ENCODE measurements at places on chromosomes 1 and 21.
A peak's percentile ranks its signal among the peaks of the same experiment; 100 is the strongest.

GRCh38 chr1:229815961-229816360, 189.9 kb downstream of the URB2 start:
- H3K27me3 ChIP-seq: peaks cover 4% of the 10 kb centered on the region
- no peak overlapping the region for H3K4me3 ChIP-seq
- H3K4me1 ChIP-seq: no peaks in the 10 kb centered on the region
- H3K36me3 ChIP-seq: no peaks in the 10 kb centered on the region
- no peak overlapping the region for H3K27ac ChIP-seq

DNA sequence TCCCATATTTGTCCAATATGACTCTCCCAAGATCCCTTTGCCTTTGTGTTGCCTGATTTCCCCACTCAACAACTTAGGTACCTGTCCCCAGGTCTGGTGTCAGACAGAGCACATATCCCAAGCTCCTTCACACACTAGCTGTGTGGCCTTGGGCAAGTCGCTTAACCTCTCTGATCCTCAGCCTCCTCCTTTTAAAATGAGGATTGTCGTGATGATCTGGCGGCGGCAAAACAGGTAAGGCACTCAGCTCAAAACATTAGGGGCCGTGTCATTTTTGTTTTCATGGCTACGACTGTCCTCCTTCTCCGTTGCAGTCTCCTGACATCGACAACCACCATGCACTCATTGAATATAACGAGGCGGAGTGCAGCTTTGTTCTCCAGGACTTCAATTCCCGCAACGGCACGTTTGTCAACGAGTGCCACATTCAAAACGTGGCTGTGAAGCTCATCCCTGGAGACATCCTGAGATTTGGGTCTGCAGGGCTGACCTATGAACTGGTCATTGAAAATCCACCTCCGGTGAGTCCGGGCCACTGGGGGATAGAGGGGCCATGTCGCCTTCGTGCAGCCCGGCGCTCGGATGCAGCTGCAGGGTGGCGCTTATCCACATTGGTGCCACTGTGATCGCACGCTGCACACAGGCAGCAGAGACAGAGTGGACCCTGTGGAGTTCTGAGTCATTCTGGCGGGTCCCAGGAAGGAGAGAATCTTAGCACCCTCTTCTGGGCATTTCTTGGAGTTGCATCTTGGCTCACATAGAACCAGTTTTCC, 25.2 kb downstream of the FHAD1 start:
- no peaks in the 10 kb centered on the region for H3K4me1 ChIP-seq
- H3K27ac ChIP-seq: no peak overlapping the region
- no peak overlapping the region for H3K4me3 ChIP-seq
- DNase-seq: peak; percentile 85
- H3K27me3 ChIP-seq: no peaks in the 10 kb centered on the region

DNA sequence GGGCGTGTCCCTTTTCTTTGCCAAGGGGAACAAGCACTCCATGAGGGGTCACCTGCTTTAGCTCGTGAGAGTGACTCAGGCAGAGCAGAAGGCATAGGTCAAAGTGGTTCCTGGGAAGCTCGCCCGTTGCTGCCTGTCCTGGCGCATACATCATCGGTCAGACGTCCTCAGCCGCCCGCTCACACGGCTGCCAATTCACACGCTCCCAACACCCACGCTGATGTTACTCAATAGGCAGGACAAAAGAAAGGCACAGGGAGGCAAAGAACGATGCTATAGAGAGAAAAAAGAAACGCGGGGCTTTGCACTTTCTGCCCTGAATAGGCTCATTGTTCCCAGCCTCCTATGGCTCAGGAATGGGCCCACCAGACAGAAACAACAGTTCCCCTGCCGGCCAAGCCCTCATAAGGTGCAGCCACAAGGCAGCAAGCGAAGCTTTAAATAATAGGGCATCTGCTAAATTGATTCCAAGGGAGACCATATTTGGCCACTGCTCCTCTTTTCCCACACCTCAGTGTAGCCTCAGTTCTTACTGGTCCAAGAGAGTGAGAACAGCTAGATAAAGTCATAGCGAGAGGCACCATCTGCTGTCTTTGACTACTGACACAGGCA, 38.7 kb downstream of the VTCN1 start:
- no peak overlapping the region for H3K4me3 ChIP-seq
- no peak for DNase-seq
- H3K27ac ChIP-seq: no peak overlapping the region

GRCh38 chr1:61640531-61641530, 84.1 kb downstream of the TM2D1 start:
- no peaks in the 10 kb centered on the region for H3K36me3 ChIP-seq
- peak overlapping the region; percentile 49 for H3K27ac ChIP-seq
- H3K4me1 ChIP-seq: peaks cover 31% of the 10 kb centered on the region
- DNase-seq: peak; percentile 81

DNA sequence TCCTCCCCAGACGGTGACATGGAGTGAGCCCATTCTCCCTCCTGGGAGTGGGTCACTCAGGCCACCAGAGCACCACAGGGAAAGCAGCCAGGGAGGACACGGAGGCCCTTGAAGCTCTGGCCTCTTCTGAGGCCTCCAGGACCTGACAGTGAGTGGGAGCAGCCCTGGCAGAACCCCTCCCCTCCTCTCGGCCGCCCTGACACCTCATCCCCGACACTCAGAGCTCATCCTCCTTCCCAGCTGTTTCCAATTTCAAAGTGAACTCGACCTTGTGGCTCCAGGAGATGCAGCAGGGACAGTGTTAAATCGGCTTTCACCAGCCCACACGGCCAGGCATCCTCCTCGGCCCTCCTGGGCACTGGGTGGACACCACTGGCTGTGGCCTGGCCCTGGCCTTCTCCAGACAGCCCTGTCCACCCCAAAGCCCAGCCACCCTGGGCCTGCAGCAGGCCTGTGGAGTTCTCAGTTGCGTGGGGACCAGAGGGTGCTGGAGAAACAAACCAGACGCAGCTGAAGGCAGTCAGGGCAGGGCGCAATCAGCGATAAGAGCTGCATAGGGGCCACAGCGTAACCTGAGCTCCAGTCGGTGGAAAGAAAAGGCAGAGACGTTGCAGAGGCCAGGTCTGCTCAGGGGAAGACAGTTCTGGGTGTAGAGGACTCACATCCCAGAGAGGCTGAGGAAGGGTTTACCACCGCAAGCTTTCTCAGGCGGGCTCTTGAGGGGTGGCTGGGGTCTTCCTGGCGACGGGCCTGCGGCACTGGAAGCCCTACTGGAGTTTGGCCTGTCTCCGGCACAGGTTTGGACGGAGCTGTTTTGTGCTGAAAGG, 27.1 kb downstream of the FTCD start:
- no peak for DNase-seq
- no peak overlapping the region for H3K27ac ChIP-seq
- no peaks in the 10 kb centered on the region for H3K4me1 ChIP-seq
- H3K36me3 ChIP-seq: no peaks in the 10 kb centered on the region
- H3K4me3 ChIP-seq: no peak overlapping the region

DNA sequence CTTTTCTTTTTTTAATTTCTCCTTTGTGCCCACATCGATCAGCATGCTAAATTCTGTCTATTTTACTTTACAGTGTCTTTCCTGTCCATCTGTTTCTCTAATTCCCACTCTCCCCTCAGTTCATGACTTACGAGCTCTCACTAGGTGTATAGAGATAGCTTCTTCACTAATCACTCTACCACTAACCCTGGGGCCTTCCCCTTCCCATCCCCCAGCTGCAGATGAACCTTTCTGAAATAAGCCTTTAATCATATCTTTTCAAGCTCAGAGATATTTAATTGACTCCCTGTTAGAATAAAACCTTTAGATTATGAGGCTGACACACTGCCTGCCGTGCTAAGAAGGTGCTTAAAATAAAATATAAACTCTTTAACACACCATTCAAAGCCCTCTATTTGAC, 66.3 kb upstream of the BMP8A start:
- H3K36me3 ChIP-seq: peaks cover 71% of the 10 kb centered on the region
- H3K27ac ChIP-seq: peak overlapping the region; percentile 40
- H3K4me1 ChIP-seq: no peaks in the 10 kb centered on the region
- H3K4me3 ChIP-seq: no peak overlapping the region
- H3K27me3 ChIP-seq: no peaks in the 10 kb centered on the region

GRCh38 chr1:205451202-205451601, 4.6 kb downstream of the BLACAT1 start:
- no peak for DNase-seq
- no peak overlapping the region for H3K27ac ChIP-seq
- no peaks in the 10 kb centered on the region for H3K36me3 ChIP-seq
- H3K4me3 ChIP-seq: no peak overlapping the region

DNA sequence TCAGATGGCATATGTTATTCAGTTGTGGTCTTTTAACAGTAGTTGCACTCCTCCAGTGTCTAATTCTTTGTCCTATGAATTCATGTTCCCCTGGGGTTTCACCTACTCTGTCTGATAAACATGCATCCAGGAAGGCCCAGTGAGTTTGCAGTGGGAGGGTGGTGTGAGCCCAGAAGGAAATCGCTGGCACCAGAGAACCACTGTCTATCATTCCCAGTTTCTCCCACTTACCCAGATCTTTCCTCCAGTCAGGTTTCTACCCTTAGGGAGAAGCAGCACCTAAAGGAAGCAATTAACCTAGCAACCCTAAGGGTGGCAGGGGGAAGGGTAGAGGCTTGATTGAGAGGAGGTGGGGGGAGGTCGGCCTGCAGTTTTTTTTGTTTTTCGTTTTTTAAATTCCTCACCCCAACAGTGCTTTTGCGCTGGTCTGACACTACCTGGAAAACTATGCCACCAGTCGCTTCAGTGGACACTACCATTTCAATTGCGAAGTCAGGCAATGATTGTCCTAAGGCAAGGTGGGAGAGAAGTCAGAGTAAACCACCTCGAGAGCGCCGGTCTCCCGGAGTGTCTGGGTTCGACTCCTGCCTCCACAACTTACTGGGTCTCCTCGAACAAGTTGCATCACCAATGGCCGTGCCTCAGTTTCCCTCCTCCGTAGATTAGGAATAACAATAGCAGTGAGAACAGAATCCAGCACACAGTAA, 766 bp upstream of the SLC44A3 start:
- no peak overlapping the region for H3K27ac ChIP-seq
- no peaks in the 10 kb centered on the region for H3K36me3 ChIP-seq
- no peak overlapping the region for H3K4me3 ChIP-seq
- no peak for DNase-seq

DNA sequence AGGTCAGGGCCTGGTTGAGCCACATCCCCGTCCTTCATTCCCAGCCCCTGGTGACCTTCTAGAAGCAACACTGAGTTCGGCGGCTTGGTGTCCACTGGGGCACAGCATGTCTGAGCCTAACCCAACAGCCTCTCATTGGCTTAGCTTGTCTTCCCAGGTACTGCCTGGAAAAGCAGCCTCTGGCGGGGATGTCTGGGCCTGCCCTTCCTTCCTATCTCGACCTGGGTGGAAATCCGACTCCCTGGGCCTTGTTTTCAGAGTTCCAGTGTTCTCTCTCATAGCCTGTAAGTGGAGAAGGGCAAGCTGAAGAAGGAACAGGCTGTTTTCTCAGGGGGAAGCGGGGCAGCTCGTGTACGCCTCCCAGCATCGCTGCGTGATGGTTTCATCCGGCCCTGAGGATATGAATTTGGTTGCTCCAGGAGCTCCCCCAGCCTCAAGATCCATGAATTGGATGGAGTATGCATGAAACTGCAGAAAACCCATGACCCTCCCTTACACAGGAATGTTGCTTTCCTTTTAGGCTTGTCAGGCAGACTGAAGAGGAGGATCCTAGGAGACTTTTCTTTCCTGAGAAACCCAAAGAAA, 116.5 kb upstream of the IRF2BP2 start:
- H3K4me3 ChIP-seq: no peak overlapping the region
- H3K27me3 ChIP-seq: no peaks in the 10 kb centered on the region
- H3K36me3 ChIP-seq: no peaks in the 10 kb centered on the region
- no peak for DNase-seq
- peaks cover 94% of the 10 kb centered on the region for H3K4me1 ChIP-seq

DNA sequence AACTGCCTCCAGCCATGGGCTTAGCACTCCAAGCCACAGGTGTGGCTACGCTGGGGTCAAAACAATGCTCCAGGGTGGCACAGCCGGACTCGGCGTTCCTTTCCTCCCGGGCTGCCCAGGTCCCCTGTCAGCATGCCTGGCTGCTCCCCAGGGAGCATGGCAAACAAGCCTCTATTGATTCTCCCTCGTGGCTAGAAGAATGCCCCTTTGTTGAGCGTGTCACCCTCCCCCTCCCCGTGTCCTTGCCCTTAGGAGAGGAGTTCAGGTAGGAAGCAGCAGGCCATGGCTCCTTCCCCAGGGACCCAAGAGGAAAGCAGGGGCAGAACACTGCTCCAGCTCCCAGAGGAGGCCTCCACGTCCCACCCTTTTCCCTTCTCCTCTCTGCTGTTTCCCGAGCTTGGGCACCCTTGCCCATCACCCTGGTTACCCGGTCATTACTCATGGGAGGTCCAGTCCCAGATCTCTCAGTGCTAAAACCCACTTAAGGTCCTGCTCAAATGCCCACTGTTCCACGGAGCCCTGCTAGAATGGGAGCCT, 57.4 kb upstream of the CITED4 start:
- no peak overlapping the region for H3K27ac ChIP-seq
- no peaks in the 10 kb centered on the region for H3K4me1 ChIP-seq
- H3K36me3 ChIP-seq: no peaks in the 10 kb centered on the region
- DNase-seq: no peak
- H3K27me3 ChIP-seq: no peaks in the 10 kb centered on the region

DNA sequence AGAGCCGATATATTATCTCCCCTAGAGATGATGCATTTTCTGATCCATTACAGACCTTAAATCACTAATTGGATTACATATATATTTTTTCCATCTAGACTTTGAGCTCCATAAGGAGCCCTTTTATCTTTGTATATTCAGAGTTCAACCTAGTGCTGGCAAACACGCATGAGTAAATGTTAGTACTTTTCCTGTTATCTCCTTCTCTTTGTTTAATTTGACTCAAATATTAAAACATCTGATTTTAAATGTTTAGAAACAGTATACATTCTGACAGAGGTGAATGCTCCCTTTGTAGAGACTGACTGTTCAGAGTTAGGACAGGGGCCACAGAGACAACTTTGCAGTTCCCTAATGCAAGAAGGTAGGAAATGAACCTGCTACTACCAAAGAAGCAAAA, 37.1 kb downstream of the EIF2B3 start:
- no peak overlapping the region for H3K4me3 ChIP-seq
- H3K4me1 ChIP-seq: no peaks in the 10 kb centered on the region
- no peaks in the 10 kb centered on the region for H3K36me3 ChIP-seq

GRCh38 chr1:204123376-204123775, 28.5 kb downstream of the ETNK2 start:
- no peaks in the 10 kb centered on the region for H3K36me3 ChIP-seq
- no peaks in the 10 kb centered on the region for H3K27me3 ChIP-seq
- DNase-seq: no peak
- no peaks in the 10 kb centered on the region for H3K4me1 ChIP-seq

DNA sequence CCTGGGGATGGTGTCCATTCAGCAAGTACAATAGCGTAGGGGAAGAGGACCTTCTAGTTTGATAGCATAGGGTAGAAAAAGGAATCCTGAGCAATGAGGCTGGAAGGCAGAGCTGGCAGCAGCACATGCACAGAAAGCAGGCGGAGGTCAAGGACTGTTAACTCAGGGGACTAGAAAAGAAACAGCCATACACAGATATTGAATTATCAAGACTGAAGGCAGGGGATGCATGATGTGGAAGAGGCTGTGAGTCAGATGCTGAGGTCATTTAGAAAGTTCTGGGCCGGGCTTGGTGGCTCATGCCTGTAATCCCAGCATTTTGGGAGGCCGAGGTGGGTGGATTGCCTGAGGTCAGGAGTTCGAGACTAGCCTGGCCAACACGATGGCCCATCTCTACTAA, 65.6 kb downstream of the OPTC start:
- no peak overlapping the region for H3K4me3 ChIP-seq
- H3K36me3 ChIP-seq: no peaks in the 10 kb centered on the region

GRCh38 chr1:163580926-163581325, 259.2 kb downstream of the NUF2 start:
- no peak overlapping the region for H3K27ac ChIP-seq
- no peaks in the 10 kb centered on the region for H3K36me3 ChIP-seq
- no peaks in the 10 kb centered on the region for H3K27me3 ChIP-seq
- no peaks in the 10 kb centered on the region for H3K4me1 ChIP-seq
- no peak for DNase-seq
